ENCODE measurements at places on chromosomes 7 and 10.

GRCh38 chr7:11699666-11700065 is 132.3 kb downstream of the THSD7A start:
- no peak for DNase-seq

DNA sequence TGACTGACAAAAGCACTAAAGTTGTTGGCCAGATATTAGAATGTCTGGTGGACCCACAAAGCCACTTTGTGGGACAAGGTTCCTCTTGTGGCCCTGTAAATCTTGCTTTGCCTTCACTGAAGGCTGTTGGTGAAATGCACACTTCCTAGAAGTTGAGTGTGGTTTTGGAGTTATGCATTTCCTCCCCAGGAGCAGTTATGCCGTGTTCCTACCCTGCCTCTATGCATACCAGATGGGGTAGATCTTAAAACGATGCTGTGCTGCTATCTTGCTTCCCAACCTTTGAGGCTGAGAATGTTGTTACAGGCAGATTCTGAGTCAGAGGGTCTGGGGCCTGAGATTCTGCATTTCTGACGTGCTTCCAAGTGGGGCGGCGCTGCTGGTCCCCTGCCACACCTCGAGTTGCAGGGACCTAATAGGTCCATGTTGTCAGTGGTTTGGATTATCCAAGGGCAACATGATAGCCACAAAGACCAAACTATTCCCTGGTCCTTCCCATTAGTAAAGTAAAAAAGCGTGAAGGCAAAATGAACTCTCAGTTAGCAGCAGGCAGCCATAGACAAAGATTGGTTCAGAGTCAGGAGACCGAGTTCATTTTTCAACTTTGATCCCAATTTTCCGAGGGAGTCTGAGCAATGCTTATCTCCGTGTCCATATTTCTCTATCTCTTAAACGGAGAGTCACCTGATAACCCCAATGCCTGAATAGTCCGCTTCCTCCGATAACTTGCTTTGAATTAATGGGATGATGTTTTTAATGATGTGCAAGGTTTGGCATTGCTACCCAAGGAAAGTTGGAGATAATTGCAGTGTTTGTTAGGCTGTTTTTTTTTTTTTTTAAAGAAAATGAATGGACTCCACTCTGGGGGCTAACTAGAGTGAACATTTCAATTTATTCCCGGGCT is 55.8 kb downstream of the CDHR3 start:
- no peak for DNase-seq

GRCh38 chr7:14637968-14638367 is 264.6 kb downstream of the DGKB start:
- DNase-seq = no peak

- no peak for DNase-seq
Observed at GRCh38 chr10:42609872-42610271, 28.5 kb downstream of the ZNF33B start.

GRCh38 chr7:54343511-54343910 is 198.7 kb upstream of the VSTM2A start:
- DNase-seq = no peak

- DNase-seq = no peak
Observed at GRCh38 chr7:7701527-7701926, 16.9 kb downstream of the RPA3 start.
